ENCODE measurements at places on chromosomes 12 and 14.

DNA sequence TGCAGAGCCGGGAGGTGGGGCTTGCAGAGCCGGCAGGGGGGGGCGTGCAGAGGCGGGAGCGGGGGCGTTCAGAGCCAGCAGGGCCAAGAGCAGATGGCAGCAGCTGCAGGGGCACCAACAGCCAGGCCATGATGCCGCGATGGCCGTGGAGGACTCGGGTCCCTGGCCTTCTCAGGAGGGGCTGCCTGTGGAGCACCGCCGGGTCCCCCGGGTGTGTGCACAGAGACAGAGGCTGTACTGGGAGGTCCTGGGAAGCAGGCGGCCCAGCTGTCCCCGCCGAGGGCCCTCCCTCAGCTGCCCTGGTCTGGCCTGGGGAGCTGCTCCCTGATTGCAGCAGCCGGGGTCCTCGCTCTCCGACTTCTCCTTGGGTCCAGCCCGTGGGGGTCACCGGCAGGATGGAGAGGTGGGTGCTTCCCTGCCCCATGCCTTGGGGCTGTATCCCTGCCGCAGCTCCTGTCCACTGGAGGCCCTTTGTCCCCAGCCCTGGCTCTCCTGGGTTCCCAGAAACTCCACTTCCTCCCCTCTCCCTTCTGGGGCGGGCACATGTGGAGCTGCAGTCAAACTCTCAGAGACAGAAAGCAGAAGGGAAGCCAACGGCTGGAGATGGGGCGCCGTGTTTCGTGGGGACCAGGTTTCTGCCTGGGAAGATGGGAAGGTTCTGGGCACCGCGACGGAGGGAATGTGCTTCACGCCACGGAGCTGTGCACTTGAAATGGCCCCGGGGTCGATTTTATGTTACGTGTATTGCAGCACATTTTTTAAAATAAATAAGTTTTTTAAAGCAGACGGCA lies 75.8 kb upstream of the GALNT9 start:
- DNase-seq: no peak

GRCh38 chr14:95268350-95268749 lies 51.4 kb downstream of the CLMN start:
- no peak for DNase-seq

- DNase-seq: no peak
Observed at GRCh38 chr12:4800555-4800954, 80.4 kb downstream of the GALNT8 start.

DNA sequence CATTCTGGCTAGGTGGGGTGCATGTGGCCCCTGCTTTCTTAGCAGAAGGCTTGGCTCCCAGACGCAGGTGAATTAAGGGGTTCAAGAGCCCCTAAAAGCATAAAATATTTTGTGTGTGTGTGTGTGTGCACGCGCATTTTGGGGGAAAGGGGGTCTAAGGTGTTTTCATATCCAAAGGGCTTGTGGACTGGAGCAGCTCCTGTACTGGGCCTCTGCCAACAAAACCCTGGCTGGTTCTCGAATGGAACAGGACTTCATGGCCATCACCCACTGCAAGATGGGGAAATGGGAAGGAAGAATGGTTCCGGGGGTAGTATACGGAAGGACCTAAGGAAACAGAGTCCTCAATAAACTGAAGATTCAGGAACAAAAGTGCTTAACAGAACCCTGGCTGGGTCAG lies 3.9 kb upstream of the ATN1 start:
- DNase-seq: no peak

DNA sequence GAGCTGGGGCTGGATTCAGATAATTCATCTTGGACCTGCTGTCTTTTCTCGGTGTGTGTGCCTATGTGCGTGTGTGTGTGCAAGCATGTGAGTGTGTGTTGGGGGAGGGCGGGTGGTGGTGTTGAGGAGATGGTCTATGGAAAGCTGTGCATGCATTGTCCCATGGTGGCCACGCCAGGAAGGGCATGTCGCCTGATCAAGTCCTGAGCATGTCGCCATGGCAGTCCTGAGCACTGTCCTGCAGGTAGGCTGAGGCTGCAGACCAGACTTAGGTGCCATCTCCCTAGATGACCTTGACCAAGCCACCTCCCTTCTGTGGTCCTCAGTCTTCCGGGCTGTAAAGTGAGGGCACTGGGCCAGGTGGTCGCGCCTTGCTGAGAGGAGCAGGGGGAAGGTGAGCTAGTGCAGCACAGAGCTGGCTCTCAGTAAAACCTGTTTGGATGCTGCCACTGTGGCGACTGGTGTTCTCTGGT lies 81.4 kb downstream of the PAPOLA start:
- no peak for DNase-seq

DNA sequence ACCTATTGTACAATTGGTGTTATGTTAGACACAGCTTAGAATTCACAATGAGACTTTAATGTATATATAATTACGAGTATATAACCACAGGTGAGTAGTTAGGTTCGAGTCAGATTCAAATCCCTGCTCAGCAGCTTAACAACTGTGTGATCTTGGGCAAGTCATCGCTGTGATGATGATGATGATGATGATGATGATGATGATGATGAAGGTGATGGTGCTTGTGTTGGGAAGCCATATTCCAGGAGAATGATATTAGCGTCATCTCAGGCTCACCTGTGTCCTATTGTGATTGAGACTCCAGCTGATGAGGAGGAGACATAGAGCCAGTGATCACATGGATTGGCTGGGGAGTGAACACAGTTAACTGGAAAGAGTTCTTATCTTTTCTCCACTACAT lies 16.5 kb downstream of the RFX4 start:
- no peak for DNase-seq

GRCh38 chr12:67981287-67982162 lies 7.7 kb upstream of the IFNG-AS1 start:
- DNase-seq: no peak

DNA sequence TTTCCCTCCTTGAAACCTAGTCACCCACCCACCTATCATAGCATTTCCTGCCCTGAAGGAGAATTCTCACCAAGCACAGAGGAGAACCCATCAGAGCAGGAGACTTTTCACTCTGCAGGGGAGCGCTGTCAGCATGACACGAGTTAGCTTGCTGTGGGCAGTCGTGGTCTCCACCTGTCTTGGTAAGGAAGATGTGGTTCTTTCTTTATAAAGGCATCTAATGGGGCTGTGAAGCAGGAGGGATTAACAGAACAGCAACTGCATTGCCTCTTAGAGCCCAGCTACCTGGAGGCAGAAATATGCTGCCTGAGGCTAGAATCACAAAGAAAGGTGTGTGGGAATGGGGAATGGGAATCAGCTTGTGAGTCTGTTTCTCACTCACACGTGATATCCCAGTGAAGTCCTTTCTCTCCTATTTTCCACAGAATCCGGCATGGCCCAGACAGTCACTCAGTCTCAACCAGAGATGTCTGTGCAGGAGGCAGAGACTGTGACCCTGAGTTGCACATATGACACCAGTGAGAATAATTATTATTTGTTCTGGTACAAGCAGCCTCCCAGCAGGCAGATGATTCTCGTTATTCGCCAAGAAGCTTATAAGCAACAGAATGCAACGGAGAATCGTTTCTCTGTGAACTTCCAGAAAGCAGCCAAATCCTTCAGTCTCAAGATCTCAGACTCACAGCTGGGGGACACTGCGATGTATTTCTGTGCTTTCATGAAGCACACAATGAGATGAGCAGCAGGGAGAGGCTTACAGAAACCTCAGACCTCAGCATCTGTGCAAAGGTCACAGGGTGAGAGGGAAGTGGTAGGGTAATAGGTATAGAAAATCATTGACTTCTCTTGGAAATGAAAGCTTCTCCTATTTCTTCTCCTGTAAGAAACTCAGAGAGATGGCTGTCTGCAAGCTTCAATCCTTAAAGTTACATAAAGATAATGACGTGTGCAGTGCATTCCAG lies 316.9 kb downstream of the DAD1 start:
- no peak for DNase-seq

DNA sequence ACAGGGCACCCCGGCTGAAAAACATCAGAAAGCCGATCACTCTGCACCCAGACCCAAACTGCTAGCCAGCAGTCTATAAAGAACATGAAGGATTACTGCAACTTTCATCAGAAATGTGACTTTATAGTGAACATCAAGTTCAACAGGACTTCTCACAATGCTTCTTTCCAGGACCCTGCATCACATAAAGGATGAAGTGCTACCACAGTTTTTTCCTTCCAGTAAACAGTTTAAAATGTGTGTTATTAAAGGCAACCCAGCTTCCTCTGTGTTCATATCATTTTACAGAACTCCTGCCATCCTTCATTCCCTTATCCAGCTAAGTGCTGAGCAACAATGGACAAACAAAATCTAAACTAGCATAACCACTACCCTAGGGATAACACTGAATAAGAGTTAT lies 280.3 kb upstream of the DIO2 start:
- DNase-seq: no peak

DNA sequence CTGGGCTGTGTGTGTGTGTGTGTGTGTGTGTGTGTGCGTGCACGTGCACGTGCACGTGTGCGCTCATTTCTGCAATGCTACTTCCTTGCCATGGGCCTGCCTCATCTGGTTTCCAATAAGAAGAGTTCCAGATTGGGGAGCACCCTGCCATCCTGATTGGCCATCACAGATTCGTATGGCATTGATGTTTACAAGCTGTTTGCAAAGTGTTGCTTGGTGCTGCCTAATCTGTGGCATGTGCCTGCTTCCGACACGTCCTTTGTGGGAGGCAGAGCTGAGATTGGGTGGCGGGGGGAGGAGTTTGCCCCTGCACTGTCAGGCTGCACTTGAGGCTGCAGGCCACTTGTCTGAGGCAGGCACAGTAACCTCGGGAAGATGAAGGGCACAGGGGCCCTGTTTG lies 39.2 kb downstream of the SAMD4A start:
- DNase-seq: no peak

GRCh38 chr12:42474391-42474790 lies 115.2 kb downstream of the PRICKLE1 start:
- no peak for DNase-seq

DNA sequence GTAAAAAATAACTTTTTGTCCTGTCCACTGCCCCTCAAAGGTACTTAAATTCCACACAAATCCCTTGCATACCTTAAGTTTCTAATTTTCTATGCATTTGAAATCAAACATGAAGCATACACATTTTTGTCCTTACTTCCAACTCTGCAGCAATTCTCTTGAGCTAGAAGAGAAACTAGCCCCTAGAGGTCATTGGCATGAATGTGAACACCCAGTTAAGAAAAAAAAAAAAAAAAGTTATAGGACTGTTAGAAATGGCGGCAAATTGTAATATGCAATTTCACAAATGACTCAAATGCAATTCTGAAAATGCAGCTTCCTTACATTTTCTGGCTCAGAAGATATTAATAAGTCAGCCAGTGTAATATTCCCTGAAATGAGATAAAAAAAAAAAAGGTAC lies 4.6 kb upstream of the ESR2 start:
- no peak for DNase-seq

DNA sequence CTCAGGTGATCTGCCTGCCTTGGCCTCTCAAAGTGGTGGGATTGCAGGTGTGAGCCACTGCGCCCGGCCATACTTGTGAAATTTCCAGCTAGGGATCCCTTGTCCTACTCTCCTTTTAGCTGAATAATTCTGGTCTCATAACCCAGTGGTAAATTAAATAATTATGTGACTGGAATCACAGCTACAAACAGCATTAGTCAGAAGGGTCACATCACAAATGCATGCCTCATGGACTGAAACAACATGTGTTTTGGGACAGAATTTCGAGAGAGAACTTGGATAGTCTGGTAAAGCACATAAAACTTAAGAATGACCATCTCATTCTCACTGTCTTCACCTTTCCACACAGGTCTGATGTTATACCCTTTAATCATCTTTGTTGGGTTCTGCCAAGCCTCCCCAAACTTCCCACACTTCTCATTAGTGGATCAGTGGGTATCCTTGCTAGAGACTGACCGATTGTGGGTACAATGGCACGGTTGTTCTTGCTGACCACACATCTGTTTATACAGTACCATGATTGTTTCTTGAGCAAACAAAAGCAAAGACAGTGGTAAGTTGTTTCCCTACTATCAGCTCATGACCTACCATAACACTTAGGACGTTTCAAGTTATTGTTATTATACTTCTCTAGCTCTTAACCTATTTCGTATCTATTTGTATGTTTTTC lies 5.1 kb downstream of the GPRC5D start:
- no peak for DNase-seq

DNA sequence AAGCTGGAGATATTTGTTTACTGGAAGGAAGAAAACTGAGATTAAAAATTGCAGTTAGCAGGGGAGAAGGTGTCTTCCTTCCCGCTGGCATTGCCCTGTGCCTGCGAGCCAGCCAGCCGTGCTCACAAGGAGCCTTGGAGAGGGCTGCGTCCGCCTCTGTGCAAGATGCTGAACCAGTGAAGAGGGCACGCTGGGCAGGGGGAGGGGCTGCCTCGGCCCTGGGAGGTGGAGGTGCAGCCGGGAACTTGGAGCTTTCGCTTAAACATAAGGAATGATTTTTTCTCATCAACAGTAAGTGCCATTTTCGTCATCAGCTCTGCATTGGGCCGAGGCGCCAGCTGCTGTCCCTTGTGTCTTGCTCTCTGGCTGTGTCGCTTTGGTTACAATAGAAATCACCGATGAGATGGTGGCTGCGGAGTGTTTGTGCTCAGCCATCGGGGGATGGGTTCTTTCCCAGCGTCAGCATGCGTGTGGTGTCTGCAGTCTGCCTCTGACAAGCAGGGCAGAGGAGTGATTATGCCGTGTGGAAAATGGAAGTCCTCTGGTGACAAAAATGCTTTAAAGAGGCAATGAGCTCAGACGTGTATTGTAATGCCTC lies 97.3 kb downstream of the ESR2 start:
- DNase-seq: no peak

- DNase-seq: no peak
Observed at GRCh38 chr12:32983968-32984367, 87.4 kb upstream of the PKP2 start.

GRCh38 chr14:76666746-76667145 lies 94.5 kb upstream of the VASH1 start:
- DNase-seq: no peak

DNA sequence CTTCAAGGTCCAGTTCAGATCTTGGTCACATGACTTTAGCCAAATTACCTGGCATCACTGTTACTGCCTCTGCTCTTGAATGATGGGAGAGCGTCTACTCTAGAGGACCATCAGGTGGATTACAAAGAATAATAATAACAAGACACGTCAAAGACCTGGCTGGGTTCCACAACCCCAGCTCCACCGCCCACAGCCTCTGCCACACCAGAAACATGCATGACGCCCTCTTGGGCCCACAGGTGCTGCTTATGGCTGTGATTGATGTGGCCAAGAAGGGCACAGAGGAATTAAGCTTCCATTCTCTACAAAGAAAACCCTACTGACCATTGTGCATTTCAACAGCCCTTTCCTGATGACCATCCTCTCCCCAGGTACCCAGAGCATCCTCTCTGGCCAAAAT lies 18.2 kb downstream of the SERPINA3 start:
- DNase-seq: no peak

GRCh38 chr14:73743431-73743931 lies 29.3 kb upstream of the PNMA1 start:
- peak; percentile 33 for DNase-seq

- no peak for DNase-seq
Observed at GRCh38 chr14:29166507-29166906, 399.9 kb downstream of the FOXG1 start.

DNA sequence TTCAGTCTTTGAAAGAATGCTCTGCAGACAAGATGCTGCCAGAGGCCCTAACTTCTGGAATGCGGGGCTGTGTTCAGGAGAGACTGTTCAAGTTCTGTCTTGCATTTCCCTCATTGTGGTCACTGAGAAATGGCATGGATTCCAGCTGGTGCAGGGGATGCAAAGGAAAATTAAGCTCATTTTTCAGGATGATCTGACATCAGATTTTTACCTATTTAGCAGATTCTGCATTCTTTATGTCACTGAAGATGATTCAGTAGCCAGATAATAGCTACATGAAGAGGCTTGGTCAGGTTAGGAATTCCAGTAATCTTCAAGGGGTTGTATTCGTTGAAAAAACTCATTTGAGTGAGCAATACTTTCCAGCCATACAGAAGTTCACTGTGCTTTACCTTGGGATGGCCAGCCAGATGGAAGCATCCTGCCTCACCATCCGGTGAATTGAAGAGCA lies 16.1 kb upstream of the MFAP5 start:
- no peak for DNase-seq

Data from stimulated activated CD8-positive, alpha-beta memory T cell treated with anti-CD3 and anti-CD28 coated beads, Interleukin-7, amount 100 ng/mL, for 4 hours (primary cell).